ENCODE measurements at places on chromosomes 11 and 22. TPM values are rescaled to one million over a fixed set of nuclear protein-coding genes. Genes with fewer than 3 reads are reported as not detected.

- DNase-seq, result no peak
- H3K4me1 ChIP-seq, result no peaks in the 10 kb centered on the region
- no peaks in the 10 kb centered on the region for H3K27me3 ChIP-seq
- no peak overlapping the region for H3K27ac ChIP-seq
- no peak overlapping the region for H3K4me3 ChIP-seq
- peaks cover 87% of the 10 kb centered on the region for H3K36me3 ChIP-seq
Observed at GRCh38 chr22:24097961-24098391, 83.3 kb upstream of the SUSD2 start.

- H3K4me3 ChIP-seq, result no peak overlapping the region
- H3K36me3 ChIP-seq, result no peaks in the 10 kb centered on the region
- H3K4me1 ChIP-seq, result no peaks in the 10 kb centered on the region
- no peak for DNase-seq
- no peaks in the 10 kb centered on the region for H3K27me3 ChIP-seq
Observed at GRCh38 chr11:82267186-82267585, 466.5 kb downstream of the FAM181B start.

- no peaks in the 10 kb centered on the region for H3K27me3 ChIP-seq
- no peak for DNase-seq
- peaks cover 10% of the 10 kb centered on the region for H3K4me1 ChIP-seq
- no peak overlapping the region for H3K27ac ChIP-seq
Observed at GRCh38 chr22:17606496-17606895, 22.1 kb downstream of the ATP6V1E1 start.

DNA sequence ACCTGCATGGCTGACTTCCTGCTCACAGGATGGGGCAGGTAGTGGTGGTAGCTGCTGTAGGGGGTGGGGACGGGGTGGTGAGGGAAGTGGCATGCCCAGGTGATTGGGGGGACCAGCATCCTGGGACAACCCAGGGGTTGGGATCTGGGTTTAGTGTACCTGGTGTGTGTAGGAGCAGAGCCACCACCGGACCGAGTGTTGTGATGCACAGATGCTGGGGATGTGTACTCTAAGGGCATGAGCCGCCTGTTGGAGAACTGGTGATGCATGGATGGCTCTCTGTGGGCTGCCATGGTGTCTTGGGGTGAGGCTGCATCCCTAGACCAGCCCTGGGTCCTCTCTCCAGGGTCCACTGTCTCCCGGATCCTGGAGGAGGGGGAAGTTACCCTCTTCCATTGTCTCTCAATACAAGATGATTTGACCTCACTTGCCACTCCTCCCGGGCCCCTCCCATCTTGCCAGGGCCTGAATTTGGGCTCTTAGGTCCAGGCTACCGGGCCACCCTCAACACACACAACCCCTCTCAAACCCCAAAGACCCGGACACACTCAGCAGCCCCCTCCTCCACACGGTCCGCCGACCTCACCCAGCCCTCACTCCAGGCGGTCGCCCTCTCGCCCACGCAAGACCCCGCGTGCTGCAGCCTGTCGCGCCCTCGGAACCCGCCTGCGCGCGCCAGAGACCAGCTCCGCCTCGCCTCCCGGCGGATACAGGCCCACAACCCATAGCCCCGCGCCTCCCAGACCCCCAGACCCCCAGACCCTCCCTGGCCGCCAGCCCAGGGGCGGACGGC lies 619 bp downstream of the LRRC75B start:
- peak overlapping the region; percentile 69 for H3K4me3 ChIP-seq
- no peaks in the 10 kb centered on the region for H3K27me3 ChIP-seq
- H3K4me1 ChIP-seq, result no peaks in the 10 kb centered on the region
- no peak for DNase-seq
- H3K36me3 ChIP-seq, result no peaks in the 10 kb centered on the region

DNA sequence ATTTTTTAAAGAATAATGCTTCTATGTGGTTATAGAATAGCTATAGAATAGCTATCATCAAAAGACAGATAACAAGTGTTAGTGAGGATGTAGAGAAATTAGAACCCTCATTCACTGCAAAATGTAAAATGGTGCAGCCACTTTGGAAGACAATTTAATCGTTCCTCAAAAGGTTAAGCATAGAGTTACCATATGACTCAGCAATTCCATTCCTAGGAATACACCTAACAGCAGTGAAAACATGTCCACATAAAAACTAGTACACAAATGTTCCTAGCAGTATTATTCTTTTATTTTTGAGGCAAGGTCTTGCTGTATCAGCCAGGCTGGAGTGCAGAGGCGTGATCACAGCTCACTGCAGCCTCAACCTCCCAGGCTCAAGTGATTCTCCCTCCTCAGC lies 34.0 kb downstream of the RTL6 start:
- H3K36me3 ChIP-seq, result no peaks in the 10 kb centered on the region
- peaks cover 2% of the 10 kb centered on the region for H3K27me3 ChIP-seq
- no peak for DNase-seq
- peaks cover 3% of the 10 kb centered on the region for H3K4me1 ChIP-seq
- no peak overlapping the region for H3K27ac ChIP-seq
- no peak overlapping the region for H3K4me3 ChIP-seq

GRCh38 chr11:107590460-107591377 lies at the start of gene ELMOD1:
Gene ELMOD1, plus strand, starts transcription at chr11:107591147. Its CDS starts 27,043 bp downstream, at chr11:107618190.
- peak within 1 kb of the TSS; percentile 89 for H3K4me3 ChIP-seq
- H3K36me3 ChIP-seq, result no peaks in the 10 kb centered on the region
- no peaks in the 10 kb centered on the region for H3K27me3 ChIP-seq
- H3K4me1 ChIP-seq, result no peaks in the 10 kb centered on the region
- peak; percentile 64 for DNase-seq

DNA sequence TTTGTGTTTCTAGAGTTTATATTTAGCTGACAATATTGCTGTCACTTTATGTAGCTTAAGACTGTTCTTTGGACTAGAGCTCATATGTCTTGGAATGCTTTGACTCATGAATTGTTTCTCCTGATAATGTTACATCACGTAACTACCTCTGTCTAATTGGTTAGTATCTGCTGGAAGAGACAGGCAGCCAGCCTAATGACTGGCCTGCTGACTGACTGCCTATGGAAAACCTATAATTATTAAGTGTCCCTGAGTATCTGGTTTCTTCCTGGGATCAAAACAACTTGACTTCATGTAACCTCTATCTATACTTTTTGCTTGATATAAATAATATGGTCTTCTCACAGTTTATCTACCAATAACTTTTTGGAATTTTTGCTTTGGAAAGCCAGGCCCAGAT lies 9.4 kb downstream of the SOX6 start:
- peak overlapping the region; percentile 45 for H3K4me3 ChIP-seq
- peaks cover 33% of the 10 kb centered on the region for H3K4me1 ChIP-seq
- H3K27me3 ChIP-seq, result no peaks in the 10 kb centered on the region
- H3K36me3 ChIP-seq, result no peaks in the 10 kb centered on the region
- DNase-seq, result no peak

GRCh38 chr22:24986816-24987215 lies 34.3 kb downstream of the KIAA1671 start:
- H3K27me3 ChIP-seq, result peaks cover 3% of the 10 kb centered on the region
- DNase-seq, result no peak
- H3K27ac ChIP-seq, result no peak overlapping the region
- H3K36me3 ChIP-seq, result no peaks in the 10 kb centered on the region
- H3K4me3 ChIP-seq, result no peak overlapping the region
- H3K4me1 ChIP-seq, result no peaks in the 10 kb centered on the region

DNA sequence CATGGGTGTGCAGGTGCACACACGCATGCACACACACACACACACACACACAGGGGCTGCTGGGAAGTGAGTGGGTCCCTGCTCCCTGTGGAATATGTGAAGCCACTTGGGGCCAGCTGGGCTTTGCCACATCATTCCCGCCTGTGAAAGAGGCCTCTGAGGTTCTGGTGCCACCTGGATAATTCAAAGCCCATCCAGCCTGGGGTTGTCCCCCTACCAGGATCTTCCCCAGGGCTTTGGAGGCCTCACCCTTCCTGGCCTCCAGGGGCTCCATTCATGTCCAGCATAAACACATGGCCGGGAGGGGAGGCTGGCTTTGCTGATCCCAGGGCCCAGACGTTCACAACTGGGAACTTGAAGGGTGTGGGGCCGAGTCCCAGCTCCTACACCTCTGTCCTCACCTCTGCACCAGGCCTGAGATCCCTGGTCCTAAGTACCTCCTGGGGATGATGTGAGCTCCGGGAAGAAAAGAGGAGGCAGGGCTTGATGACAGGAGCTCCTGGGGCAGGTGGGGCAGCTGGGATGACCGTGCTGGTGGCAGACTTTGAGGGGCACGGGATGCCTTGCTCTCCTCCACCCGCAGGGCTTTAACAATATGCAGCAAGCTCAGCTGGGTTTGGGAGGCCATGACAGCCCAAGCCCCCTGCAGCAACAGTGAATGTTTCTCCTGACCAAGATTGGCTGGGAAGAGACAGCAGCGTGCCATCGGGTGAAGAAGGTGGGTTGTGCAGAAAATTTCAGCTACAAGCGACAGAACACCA lies 14.2 kb downstream of the LINC01488 start:
- H3K27me3 ChIP-seq, result no peaks in the 10 kb centered on the region
- peak; percentile 40 for DNase-seq
- no peak overlapping the region for H3K27ac ChIP-seq

- H3K36me3 ChIP-seq, result no peaks in the 10 kb centered on the region
- no peak overlapping the region for H3K27ac ChIP-seq
- no peaks in the 10 kb centered on the region for H3K27me3 ChIP-seq
- no peaks in the 10 kb centered on the region for H3K4me1 ChIP-seq
- no peak for DNase-seq
- no peak overlapping the region for H3K4me3 ChIP-seq
Observed at GRCh38 chr11:16844268-16844771, 105.9 kb downstream of the C11orf58 start.

- peaks cover 34% of the 10 kb centered on the region for H3K36me3 ChIP-seq
- peak within 1 kb of the TSS; percentile 77 for H3K4me3 ChIP-seq
- H3K4me1 ChIP-seq, result peaks cover 45% of the 10 kb centered on the region
- H3K27ac ChIP-seq, result peak within 1 kb of the TSS; percentile 98
- no peak for DNase-seq
Observed at GRCh38 chr11:106077609-106078455, at the start of gene AASDHPPT. Gene AASDHPPT, plus strand, starts transcription at chr11:106077662. Its CDS starts 49 bp downstream, at chr11:106077711.

GRCh38 chr11:79062814-79063762 lies 377.7 kb downstream of the TENM4 start:
- H3K4me3 ChIP-seq, result no peak overlapping the region
- DNase-seq, result no peak
- no peaks in the 10 kb centered on the region for H3K36me3 ChIP-seq
- H3K4me1 ChIP-seq, result no peaks in the 10 kb centered on the region
- H3K27ac ChIP-seq, result no peak overlapping the region

- no peak overlapping the region for H3K4me3 ChIP-seq
- H3K4me1 ChIP-seq, result no peaks in the 10 kb centered on the region
- H3K27me3 ChIP-seq, result no peaks in the 10 kb centered on the region
- no peaks in the 10 kb centered on the region for H3K36me3 ChIP-seq
Observed at GRCh38 chr11:62223095-62223494, 14.6 kb downstream of the SCGB2A1 start.

- peaks cover 5% of the 10 kb centered on the region for H3K4me1 ChIP-seq
- H3K4me3 ChIP-seq, result no peak overlapping the region
- H3K36me3 ChIP-seq, result no peaks in the 10 kb centered on the region
- H3K27ac ChIP-seq, result no peak overlapping the region
- H3K27me3 ChIP-seq, result no peaks in the 10 kb centered on the region
- no peak for DNase-seq
Observed at GRCh38 chr11:77126156-77126775, 1.8 kb upstream of the MYO7A start.

DNA sequence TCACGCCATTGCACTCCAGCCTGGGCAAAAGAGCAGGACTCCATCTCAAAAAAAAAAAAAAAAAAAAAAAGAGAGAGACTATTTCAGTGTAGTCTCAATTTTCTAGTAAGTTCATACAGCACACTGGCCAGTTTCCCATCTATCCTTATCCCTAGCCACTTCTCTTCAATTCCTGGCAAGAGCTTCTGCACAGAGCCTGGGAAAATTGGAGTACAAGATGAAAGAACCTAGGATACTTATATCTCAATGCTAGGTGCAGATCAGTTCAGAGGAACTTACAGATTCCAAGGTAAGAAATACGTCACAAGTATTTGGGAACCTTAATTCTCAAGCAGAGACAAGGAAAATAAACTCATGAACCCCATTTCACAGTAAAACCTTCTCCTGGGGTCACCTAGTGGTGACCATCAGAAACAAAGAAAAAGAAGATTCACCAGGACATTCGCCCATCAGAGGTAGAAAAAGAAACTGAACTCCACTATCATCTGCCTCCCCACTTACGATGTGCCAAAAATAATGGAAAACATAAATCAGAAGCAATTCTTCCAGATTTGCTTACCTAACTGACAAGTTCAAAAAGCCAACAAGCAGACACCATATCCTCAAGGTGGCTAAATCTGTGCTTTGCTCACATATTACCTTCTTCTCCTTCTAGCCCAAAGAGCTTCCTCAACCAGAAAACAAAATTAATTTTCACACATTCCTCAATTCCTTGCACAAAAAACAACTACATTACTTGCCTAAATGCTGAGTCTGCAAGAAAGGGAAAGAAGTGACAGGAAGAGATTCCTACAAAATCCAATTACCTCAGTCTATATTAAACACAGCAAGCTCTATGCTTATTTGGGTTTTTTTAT lies 4.9 kb downstream of the DENND5A start:
- H3K27ac ChIP-seq, result no peak overlapping the region
- DNase-seq, result no peak
- no peaks in the 10 kb centered on the region for H3K27me3 ChIP-seq
- H3K4me1 ChIP-seq, result peaks cover 18% of the 10 kb centered on the region

GRCh38 chr22:17269224-17269606 lies 50.0 kb upstream of the ADA2 start:
- DNase-seq, result no peak
- no peaks in the 10 kb centered on the region for H3K27me3 ChIP-seq
- H3K4me3 ChIP-seq, result no peak overlapping the region
- peaks cover 23% of the 10 kb centered on the region for H3K4me1 ChIP-seq

DNA sequence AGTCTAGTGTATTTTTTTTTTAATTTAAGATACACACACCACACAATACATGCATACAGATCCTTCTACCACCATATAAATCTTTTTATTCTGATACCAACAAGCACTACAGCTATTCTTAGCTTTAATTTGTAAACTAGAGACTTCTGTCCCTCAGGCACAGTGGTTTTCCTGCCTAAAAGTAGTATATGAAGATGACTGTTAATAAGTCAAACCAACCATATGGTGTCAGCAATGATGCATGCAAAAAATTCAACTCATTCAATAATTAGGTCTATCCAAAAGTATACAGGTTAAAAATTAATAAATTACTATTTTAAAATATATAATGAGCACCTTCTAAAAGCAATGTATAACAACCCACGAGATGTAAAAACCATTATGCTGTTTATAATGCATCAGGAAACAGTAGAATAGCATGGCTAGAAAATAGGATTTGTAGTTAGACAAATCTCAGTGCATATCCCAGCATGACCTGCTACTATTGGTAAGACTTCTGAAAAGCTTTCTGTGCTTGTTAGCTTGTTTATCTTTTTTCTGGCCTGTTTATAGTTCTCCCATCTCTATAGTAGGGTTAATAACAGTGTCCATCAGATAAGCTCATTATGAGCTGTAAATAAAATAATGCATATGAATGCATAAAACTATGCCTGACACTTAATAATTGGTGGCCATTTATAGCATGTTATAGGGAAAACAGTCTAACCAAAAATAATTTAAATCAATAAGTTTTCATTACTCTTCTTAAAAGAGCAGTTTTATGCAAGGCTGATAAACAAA lies 10.2 kb downstream of the RAB38 start:
- no peaks in the 10 kb centered on the region for H3K36me3 ChIP-seq
- H3K4me3 ChIP-seq, result no peak overlapping the region
- no peak overlapping the region for H3K27ac ChIP-seq
- H3K4me1 ChIP-seq, result no peaks in the 10 kb centered on the region
- DNase-seq, result no peak
- no peaks in the 10 kb centered on the region for H3K27me3 ChIP-seq

Gene H19
- 4,259 TPM for total RNA-seq

Gene SCGB1C1
- total RNA-seq, result not detected

Gene MED19
- 7.0 TPM for total RNA-seq

Gene TRPC6
- total RNA-seq, result 0.21 TPM

Gene OSBPL5
- 6.9 TPM for total RNA-seq

Gene C11orf16
- not detected for total RNA-seq

Gene ZMAT5
- 23.9 TPM for total RNA-seq
